ENCODE measurements at places on chromosomes 6 and 20. TPM values are rescaled to one million over a fixed set of nuclear protein-coding genes. Genes with fewer than 3 reads are reported as not detected.

ZSCAN31 gene
- total RNA-seq: 1.8 TPM

FAM217A gene
- total RNA-seq: not detected

LAMA4 gene
- total RNA-seq: 174 TPM

MEI4 gene
- total RNA-seq: not detected

BTBD3 gene
- total RNA-seq: 14.8 TPM

CLIC5 gene
- not detected for total RNA-seq

BHLHE23 gene
- not detected for total RNA-seq

Measured in smooth muscle cell of the umbilical artery (primary cell).